ENCODE measurements at places on chromosomes 2 and 18. TPM values are rescaled to one million over a fixed set of nuclear protein-coding genes. Genes with fewer than 3 reads are reported as not detected.
A peak's percentile ranks its signal among the peaks of the same experiment; 100 is the strongest.

The ATP6V1B1 gene
- not detected for total RNA-seq

The REG1B gene
- not detected for total RNA-seq

DNA sequence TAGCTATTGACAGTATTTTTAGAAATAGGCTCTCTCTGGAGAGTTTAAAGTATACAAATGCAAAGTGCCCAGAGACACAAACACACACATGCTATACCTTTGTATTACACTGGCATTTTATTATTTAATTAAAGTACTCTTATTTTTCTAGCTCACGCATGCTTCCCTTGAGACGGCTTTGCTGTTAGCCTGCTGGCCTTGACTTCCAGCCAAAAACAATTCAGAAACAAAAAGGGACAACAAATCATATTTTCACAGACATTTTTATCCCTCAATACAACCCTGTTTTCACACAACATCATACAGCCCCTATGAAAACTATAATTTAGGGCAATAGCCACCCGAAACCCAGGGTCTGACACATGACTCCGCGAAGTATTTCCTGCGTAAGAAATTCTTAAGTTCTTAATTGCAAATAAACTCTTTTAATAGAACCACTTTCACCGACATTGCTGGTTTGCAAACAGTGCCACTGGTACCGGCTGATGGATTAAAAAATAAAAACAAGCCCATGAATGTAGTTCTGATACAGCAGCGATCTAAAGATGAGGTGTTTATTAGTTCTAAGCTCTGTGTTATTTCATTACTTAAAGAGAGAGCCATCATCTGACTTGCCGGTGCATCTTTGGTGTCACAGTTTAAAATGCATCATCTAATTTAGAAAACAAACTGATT lies 185.1 kb downstream of the TCF4 start:
- no peak for DNase-seq
- H3K27ac ChIP-seq = no peak overlapping the region
- H3K27me3 ChIP-seq = no peaks in the 10 kb centered on the region
- H3K4me3 ChIP-seq = no peak overlapping the region
- no peaks in the 10 kb centered on the region for H3K36me3 ChIP-seq

The DLGAP1 gene
- 0.36 TPM for total RNA-seq

- H3K36me3 ChIP-seq = no peaks in the 10 kb centered on the region
- DNase-seq = no peak
- H3K27me3 ChIP-seq = peaks cover 4% of the 10 kb centered on the region
- H3K27ac ChIP-seq = no peak overlapping the region
Measured at GRCh38 chr2:151306621-151307020, 17.2 kb upstream of the NMI start.

GRCh38 chr2:170216981-170217380 lies 39.0 kb downstream of the MYO3B start:
- no peak for DNase-seq
- H3K27me3 ChIP-seq = peaks cover 3% of the 10 kb centered on the region
- H3K4me1 ChIP-seq = no peaks in the 10 kb centered on the region

DNA sequence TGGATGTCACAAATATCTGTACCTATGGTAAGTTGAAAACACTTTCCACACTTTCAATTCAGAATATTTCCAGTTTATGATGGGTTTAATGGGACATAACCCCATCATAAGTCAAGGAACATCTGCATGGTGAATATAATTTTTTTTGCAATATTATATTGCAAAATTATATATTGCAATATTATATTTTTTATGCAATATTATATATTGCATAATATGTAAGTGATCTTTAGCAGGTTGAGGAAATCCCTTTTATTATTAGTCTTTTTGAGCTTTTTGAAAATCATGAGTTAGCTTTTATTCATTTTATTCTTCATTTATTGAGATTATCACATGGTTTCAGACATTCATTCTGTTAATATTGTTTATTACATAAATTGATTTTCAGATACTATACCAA lies 342.2 kb upstream of the GALNT5 start:
- no peaks in the 10 kb centered on the region for H3K4me1 ChIP-seq
- no peak for DNase-seq
- no peak overlapping the region for H3K27ac ChIP-seq
- H3K36me3 ChIP-seq = no peaks in the 10 kb centered on the region
- no peak overlapping the region for H3K4me3 ChIP-seq
- H3K27me3 ChIP-seq = no peaks in the 10 kb centered on the region

The MC4R gene
- not detected for total RNA-seq

DNA sequence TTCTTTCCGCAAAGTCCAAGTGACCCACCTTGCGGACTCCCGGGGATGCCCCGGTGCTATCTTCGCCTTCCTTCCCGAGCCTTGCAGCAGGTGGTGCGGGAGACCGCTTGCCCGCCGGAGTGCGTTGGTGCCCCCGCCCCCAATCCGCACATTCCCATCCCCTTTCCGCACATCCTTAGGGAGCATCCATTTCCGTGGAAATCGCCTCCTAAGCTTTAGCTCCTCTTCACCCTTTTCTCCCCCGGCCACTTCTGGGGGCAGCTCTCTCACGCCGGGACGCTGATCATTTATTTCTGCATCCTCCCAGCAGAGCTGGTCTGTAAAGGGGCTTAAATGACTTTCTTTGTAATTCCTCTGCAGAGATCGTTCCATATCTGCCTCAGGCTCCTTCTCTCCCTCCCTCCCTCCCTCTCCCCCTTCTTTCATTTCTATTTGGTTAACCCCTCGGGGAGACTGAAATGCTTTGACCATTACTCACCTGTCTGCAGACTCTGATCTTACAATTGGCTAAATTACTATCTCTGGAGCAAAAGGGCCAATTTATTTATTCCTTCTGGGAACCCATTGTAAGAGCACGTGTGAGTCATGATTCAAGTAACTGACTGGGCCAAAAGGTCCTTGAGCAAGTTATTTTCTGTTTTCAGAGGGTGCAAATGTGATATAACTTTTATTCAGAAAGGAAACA lies 1.3 kb upstream of the LYPD1 start:
- no peak overlapping the region for H3K4me3 ChIP-seq
- H3K4me1 ChIP-seq = no peaks in the 10 kb centered on the region
- H3K27me3 ChIP-seq = peaks cover 43% of the 10 kb centered on the region
- no peaks in the 10 kb centered on the region for H3K36me3 ChIP-seq

The UGT1A3 gene
- not detected for total RNA-seq

The SMYD1 gene
- total RNA-seq = not detected

DNA sequence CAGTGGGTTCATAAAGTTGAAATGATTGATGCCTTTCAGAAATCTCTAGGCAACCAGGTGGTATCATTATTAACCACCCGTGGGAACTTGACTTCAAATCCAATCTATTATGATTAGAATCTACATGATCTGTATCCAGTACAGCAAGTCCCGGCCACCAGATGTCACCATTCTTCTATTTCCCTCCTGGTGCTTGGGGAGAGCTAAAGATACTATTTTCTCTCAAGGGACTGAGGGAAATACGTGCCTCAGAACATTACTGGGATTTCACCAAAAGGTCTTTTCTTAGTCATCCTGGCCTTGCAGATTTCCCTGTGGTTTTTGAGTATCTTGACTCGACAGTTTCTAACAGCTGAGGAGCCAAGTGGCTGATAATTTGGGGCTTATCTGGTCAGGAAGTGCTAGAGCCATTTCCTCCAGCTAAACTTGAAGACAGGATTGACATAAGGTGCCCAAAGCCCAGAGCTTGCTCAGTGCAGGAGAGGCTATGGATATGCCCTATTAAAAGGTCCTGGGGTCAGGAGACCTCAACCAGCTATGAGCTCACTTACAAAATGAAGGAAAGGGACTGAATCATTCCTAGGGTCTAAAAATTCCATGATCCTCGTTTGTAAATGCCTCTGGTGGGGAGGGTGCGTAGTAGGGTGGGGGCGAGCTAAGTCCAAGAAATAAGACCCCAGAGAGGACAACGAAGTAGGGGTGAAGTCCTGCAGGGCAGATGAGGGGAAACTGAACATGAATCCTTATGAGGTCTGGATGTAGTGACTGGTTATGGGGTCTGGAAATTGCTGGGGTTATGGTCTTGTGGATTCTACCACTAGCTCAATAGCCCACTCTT lies 135.4 kb upstream of the MGAT5 start:
- no peak overlapping the region for H3K27ac ChIP-seq
- H3K27me3 ChIP-seq = no peaks in the 10 kb centered on the region
- H3K4me3 ChIP-seq = peak overlapping the region; percentile 76
- H3K4me1 ChIP-seq = peaks cover 36% of the 10 kb centered on the region

The ALPG gene
- not detected for total RNA-seq

The RASGRP3 gene
- total RNA-seq = 7.9 TPM

DNA sequence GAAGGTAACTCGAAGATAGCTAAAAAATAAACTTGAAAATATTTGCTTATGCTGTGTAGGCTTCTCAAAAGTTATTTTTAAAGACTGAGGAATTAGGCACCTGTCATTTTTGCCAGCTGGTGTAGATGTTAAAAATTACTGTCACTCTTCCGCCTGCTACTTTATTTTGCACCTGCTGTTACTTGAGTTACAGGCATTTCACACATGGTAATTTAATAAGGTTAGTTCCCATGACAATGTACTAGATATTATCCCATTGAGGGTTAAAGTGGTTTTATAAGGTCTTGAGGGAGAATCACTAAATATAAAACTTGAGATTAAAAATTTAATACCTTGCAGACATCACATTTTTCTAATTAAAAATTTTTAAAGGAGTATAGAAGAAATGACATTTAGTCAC lies 26.6 kb downstream of the MYL1 start:
- DNase-seq = no peak
- no peak overlapping the region for H3K27ac ChIP-seq
- no peaks in the 10 kb centered on the region for H3K4me1 ChIP-seq
- no peaks in the 10 kb centered on the region for H3K27me3 ChIP-seq

All from CD4-positive, alpha-beta T cell (primary cell).